ENCODE measurements at places on chromosomes 2 and 18.

- DNase-seq: no peak
Observed at GRCh38 chr2:12415536-12415935, 301.2 kb upstream of the TRIB2 start.

- no peak for DNase-seq
Observed at GRCh38 chr18:74175658-74176057, 27.3 kb downstream of the TIMM21 start.

DNA sequence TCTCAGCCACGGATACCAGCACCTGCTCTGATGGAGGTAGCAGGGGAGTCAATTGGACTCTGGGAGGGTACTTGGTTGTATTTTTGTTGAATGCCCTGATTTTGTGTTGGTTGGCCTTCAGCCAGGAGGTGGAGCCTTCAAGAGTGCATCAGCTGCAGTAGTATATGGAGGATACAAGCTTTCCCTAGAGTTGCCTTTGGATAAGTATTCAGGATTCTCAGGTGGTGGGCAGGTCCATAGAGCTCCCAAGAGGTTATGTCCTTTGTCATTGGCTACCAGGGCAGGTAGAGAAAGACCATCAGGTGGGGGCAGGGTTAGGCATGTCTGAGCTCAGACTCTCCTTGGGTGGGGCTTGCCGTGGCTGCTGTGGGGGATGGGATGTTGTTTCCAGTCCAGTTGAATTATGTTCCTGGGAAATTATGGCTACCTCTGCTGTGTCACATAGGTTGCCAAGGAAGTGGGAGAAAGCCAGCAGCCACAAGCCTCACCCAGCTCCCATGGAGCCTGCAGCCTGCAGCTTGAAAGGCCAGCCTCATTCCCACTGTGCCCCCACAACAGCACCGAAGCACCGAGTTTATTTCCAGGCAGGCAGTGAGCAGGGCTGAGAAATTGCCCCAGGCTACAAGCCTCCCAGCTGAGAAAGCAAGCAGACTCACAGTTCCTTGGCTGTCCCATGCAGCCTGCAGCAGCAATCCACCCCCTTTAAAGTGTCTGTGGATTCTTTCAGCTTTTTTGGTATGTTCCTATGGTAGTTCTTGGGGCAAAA, 38.6 kb upstream of the CHST9 start:
- no peak for DNase-seq

DNA sequence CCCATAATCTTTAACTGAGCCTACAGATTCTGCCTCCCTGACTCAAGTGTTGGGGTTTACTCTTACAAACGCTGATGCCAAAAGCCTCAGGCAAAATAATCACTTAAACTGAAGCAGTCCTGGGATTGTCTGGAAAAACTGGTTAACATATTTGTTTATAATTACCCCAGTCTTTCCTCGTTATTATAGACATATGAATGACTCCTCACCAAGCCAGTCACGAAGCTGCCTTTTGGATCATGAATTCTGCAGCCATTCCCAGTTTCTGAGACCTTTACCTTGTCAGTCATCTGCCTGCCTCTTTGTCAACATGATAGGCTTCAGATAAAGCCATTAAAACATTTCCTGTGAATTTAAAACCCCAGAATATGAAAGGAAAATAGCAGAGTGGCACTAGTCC, 46.4 kb downstream of the MREG start:
- no peak for DNase-seq

All from CD4-positive, alpha-beta T cell treated with Interleukin-4 for 4 hours (primary cell).